ENCODE measurements at places on chromosomes 1 and 21.

DNA sequence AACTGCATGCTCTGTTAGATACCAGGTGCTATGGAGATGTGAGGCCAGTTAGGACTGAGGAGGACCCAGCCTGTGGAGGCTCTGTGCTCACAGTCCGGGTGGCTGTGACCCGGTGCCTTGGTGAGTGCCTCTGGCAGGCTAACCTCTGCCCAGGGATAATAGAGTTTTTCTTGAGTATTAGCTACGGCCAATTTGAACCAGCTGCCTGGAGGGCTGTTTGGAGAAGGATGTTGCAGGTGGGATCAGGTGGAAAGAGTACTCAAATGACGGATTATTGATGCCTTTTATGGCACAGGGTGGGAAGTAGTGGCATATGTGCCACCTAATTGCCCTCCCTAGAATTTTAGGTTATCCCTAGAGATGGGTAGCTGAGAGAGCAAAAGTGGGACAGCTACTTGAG is 182.7 kb downstream of the GRIK3 start:
- no peak for DNase-seq

DNA sequence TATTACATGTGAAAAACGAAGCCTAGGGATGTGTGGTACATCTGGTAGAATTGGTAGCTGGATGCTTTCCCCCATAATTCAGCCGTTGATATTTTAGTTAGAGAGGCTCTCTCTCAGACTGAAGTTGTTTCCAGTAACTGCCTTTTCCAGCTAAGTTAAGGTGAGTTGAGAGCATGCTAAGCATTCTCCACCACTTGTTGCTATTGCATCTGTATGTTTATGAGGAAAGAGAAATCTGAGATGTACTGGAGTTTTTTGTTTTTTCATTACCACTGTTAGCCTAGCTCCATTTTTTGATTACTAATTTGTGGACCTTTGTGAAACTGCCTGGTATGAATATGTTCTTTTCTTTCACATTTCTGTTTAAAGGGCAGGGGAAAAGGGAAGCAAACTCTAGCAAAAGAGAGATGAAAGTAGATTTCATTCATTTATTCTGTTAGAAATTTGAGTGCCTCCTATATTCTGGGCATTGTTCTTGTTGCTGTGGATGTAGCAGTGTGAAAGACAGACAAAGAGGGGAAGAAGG is 189.9 kb upstream of the CACYBP start:
- DNase-seq = no peak

GRCh38 chr1:160284220-160284781 is 632 bp downstream of the PEX19 start:
- DNase-seq = no peak

- DNase-seq = no peak
These were observed 28.3 kb downstream of the GPR157 start for GRCh38 chr1:9100471-9101043.

GRCh38 chr1:169586395-169587255 is at the start of gene F5:
F5 (minus strand) TSS chr1:169586481; CDS start chr1:169586386, 95 bp downstream.
- DNase-seq = peak; percentile 8

GRCh38 chr1:43414634-43415223 is 25.0 kb downstream of the SZT2 start:
- no peak for DNase-seq

- no peak for DNase-seq
These were observed 155.9 kb downstream of the LYPLAL1 start for GRCh38 chr1:219329578-219329977.

- DNase-seq = no peak
These were observed 5.0 kb downstream of the HPDL start for GRCh38 chr1:45331436-45332345.

GRCh38 chr1:13543451-13544220 is 29.8 kb upstream of the LRRC38 start:
- DNase-seq = no peak

DNA sequence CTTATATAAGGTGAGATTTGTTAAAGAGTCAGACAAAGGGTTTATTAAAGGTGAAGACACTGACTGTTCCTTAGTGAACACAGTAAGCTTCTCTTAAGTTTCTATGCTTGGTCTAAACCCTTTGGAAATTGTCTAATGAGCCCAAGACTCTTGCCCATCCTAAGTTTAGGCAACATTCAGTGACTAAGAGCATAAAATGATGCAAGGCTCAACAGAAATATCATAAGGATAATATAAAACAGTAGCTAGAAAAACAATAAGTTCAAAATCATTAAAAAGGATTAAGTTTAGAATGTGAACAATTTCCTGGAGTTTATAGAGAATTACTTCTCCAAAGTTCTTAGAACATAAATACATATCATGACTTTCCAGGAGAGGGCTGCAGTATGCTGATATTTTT is 108.9 kb upstream of the PDC start:
- DNase-seq = peak; percentile 55

DNA sequence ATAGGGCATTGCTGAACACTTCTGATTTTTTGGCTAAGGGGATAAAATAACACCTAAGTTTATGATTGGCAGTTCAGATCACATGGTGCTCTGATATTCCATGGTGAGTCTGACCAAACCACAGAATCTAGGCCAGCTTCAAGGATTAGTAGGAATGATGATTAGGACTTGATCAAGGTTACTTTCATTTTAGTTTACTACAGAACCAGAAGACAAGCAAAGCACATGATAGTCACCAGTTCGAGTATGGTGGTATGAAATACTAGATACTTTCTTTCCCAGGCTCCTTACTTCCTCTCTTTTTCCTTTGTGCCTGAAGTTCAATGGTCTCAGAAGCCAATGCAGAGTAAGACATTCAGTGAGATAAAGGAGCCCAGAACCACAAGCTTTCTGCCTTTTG is 26.6 kb downstream of the S100A10 start:
- no peak for DNase-seq

GRCh38 chr1:162671664-162672410 is 39.6 kb downstream of the DDR2 start:
- no peak for DNase-seq

DNA sequence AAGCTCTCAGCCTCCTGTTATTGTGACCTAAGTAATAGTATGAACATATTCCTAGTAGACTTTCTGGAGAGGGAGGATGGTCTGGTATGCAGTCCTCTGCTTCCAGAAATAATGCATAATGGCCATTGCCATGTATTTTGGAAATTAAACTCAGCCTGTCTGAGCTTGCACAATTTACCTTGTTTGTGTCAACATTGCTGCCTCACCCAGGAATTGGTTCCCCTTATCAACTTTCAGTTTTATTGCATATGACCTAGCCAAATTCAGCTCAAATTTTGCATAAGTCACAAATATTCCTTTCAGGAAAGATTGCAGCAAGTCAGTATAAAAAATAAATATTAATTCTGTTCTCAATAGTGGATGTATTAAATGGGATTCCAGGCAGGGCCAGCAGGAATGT is 101.9 kb upstream of the SLC5A9 start:
- no peak for DNase-seq

GRCh38 chr1:109502364-109502851 is 7.1 kb downstream of the AMIGO1 start:
- DNase-seq = no peak

GRCh38 chr21:42468491-42469131 is 27.4 kb downstream of the RSPH1 start:
- DNase-seq = no peak

- DNase-seq = no peak
These were observed 167.2 kb upstream of the POU3F1 start for GRCh38 chr1:38213646-38214434.

GRCh38 chr1:154335025-154335714 is 9.8 kb downstream of the ATP8B2 start:
- DNase-seq = peak; percentile 62

DNA sequence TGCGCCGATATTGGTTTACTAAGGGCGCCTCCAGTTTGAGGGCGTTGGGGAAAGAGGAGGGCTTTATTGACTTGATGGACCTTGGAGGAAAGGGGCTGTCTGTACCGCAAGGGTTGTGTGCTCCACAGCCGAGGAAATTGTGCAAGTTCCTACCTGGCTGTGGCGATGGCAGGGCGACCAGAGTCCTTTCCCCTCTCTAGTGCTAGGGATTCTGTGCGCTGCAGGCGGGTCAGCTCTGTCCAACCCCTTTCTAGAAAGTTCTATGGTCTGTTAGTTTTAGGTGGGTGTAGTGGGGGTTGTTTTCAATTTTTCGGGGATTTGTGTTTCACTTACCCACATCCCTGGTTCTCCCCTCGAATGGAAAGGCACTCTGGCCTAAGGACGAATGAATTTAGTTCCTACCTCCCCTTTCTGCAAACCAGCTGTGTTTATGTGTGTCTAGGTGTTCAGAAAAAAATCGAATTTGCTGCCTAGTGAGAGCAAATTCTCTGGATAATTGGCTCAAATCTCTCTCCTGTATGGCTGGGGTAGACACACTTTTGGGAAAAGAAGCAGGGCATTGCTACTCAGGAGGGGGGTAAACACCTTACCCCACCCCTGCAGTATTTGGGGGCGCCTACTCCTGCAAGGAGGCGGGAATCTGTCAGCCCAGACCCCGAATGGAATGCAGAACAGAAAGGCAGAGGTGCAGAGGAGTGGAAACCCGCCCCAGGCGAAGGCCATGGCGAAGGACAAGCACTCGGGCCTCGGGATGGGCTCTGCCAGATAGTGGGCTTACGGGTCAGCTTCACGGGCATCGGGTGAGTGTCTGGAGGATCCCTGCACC is 2.0 kb downstream of the DMBX1 start:
- no peak for DNase-seq

Data from fibroblast of skin of left quadriceps (primary cell).